ENCODE measurements at places on chromosomes 2 and 18. TPM values are rescaled to one million over a fixed set of nuclear protein-coding genes. Genes with fewer than 3 reads are reported as not detected.

TRPM8 gene
- not detected for total RNA-seq

- no peaks in the 10 kb centered on the region for H3K4me1 ChIP-seq
- H3K27me3 ChIP-seq, result no peaks in the 10 kb centered on the region
- no peak for DNase-seq
- H3K4me3 ChIP-seq, result no peak overlapping the region
- no peaks in the 10 kb centered on the region for H3K36me3 ChIP-seq
- H3K27ac ChIP-seq, result no peak overlapping the region
These were observed 585 bp downstream of the ABCA12 start for GRCh38 chr2:215137741-215138340.

- DNase-seq, result no peak
- peaks cover 74% of the 10 kb centered on the region for H3K36me3 ChIP-seq
- H3K4me3 ChIP-seq, result no peak overlapping the region
- H3K27me3 ChIP-seq, result no peaks in the 10 kb centered on the region
- no peak overlapping the region for H3K27ac ChIP-seq
These were observed 19.2 kb downstream of the CCDC138 start for GRCh38 chr2:108805782-108806181.

CHRNG gene
- not detected for total RNA-seq

- DNase-seq, result peak; percentile 63
- no peak overlapping the region for H3K27ac ChIP-seq
- H3K27me3 ChIP-seq, result no peaks in the 10 kb centered on the region
- H3K4me1 ChIP-seq, result no peaks in the 10 kb centered on the region
- H3K4me3 ChIP-seq, result no peak overlapping the region
These were observed 567.4 kb downstream of the TSN start for GRCh38 chr2:122322815-122323214.

HRH4 gene
- not detected for total RNA-seq

DNA sequence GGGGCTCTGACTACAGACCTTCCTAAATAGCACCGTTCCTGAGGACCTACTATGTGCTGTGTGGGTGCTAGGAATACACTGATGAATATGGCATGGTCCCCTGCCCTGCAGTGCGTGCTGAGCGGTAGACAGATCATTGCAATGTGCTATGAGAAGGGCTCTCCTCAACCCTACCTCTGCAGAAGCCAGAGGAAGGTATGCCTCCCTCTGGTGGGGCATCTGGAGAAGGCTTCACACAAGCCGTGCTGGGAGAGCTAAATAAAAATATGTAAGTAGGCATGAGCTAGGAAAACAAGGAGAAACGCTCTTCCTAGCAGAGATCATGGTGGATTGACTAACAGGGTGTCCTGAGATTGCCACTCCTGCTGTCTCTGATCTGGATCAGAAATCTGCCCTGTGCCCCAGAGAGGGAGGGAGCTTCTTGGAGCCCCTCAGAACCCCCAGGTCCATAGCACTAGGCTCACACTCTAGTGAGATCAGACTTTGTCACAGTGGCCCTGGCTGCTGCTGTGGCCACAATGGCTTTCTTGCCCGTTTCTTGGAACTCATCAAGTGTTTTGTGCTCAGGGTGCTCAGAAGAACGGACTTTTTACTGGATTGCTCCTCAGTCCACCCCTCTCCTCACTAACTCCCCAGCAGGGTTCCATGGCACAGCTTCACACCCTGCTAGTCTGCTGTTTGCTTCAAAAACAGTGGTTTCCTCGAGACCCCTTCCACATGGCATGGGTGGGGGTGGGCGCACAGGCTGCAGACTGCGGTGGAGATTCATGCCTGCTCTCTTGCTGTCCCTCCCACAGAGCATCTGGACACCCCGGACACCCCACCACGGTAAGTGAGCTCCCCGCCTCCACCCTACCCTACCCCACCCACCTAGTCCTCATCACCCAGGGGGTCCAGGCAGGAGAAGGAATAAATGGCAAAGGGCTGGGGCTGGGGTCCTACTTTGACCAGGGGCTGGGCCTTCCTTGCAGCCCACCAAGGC lies 14.2 kb downstream of the SIGLEC15 start:
- H3K36me3 ChIP-seq, result no peaks in the 10 kb centered on the region
- DNase-seq, result peak; percentile 86
- peaks cover 41% of the 10 kb centered on the region for H3K27me3 ChIP-seq
- no peak overlapping the region for H3K27ac ChIP-seq
- no peak overlapping the region for H3K4me3 ChIP-seq

SERPINB13 gene
- not detected for total RNA-seq

- no peaks in the 10 kb centered on the region for H3K27me3 ChIP-seq
- no peak overlapping the region for H3K4me3 ChIP-seq
- no peaks in the 10 kb centered on the region for H3K4me1 ChIP-seq
These were observed 102.4 kb downstream of the CACNB4 start for GRCh38 chr2:151996243-151997003.

DNA sequence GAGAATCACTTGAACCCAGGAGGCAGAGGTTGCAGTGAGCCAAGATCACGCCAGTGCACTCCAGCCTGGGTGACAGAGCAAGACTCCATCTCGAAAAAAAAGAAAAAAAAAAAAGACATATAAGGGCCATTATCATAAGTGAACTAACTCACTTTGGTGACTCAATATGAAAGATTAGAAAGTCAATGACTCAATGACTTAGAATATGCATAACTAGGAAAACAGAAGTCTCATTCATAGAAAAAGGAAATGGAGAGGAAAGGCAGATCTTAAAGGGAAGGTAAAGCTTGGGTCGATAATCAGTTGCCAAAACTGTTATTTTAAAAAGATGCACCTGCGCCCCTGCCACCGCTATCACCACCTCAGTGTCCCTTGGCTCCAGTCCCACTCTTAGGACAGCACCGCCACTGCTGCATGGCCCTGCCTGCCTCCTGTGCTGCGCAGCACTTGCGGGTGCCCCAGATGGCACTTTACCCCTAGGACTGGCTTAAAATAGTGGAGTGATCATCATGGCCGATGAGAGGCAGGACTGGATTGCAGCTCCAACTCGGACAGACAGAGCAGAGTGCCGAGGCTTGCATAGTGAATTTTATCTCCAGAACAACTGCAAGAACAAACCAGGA lies 54.7 kb downstream of the INO80D start:
- H3K4me3 ChIP-seq, result peak overlapping the region; percentile 66
- no peak overlapping the region for H3K27ac ChIP-seq
- DNase-seq, result no peak
- H3K27me3 ChIP-seq, result no peaks in the 10 kb centered on the region
- peaks cover 63% of the 10 kb centered on the region for H3K36me3 ChIP-seq

- H3K4me3 ChIP-seq, result no peak overlapping the region
- peaks cover 8% of the 10 kb centered on the region for H3K4me1 ChIP-seq
- H3K36me3 ChIP-seq, result no peaks in the 10 kb centered on the region
- DNase-seq, result no peak
These were observed 505.5 kb upstream of the FAM98A start for GRCh38 chr2:34104601-34105000.

DNA sequence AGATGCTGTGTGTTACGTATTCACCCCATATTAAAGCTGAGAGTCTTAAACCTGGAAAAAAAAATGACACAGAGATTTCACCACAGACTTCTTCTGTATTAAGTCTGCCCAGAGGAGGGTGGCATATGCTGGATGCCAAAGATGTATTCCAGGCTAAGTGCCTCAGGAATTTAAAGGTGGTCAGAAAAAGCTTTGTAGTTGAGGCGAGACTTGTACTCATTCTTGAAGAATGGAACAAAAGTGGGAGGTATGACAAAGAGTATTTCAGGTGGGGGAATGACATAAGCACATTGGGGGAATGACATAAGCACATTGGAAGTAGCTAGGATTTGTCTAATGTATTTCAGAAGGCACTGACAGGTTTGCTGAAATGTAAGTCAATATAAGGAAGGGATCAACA lies 98.6 kb downstream of the BABAM2 start:
- H3K27ac ChIP-seq, result no peak overlapping the region
- H3K4me3 ChIP-seq, result no peak overlapping the region
- no peaks in the 10 kb centered on the region for H3K27me3 ChIP-seq
- no peak for DNase-seq
- H3K4me1 ChIP-seq, result no peaks in the 10 kb centered on the region

GRCh38 chr18:9135081-9135911 lies 1.3 kb upstream of the ANKRD12 start:
- H3K27me3 ChIP-seq, result no peaks in the 10 kb centered on the region
- peaks cover 34% of the 10 kb centered on the region for H3K36me3 ChIP-seq
- peak overlapping the region; percentile 84 for H3K4me3 ChIP-seq
- no peak overlapping the region for H3K27ac ChIP-seq
- peaks cover 3% of the 10 kb centered on the region for H3K4me1 ChIP-seq

- H3K4me3 ChIP-seq, result no peak overlapping the region
- no peaks in the 10 kb centered on the region for H3K27me3 ChIP-seq
- no peak for DNase-seq
- H3K36me3 ChIP-seq, result peaks cover 29% of the 10 kb centered on the region
These were observed 17.2 kb downstream of the INSIG2 start for GRCh38 chr2:118105497-118105896.

DNA sequence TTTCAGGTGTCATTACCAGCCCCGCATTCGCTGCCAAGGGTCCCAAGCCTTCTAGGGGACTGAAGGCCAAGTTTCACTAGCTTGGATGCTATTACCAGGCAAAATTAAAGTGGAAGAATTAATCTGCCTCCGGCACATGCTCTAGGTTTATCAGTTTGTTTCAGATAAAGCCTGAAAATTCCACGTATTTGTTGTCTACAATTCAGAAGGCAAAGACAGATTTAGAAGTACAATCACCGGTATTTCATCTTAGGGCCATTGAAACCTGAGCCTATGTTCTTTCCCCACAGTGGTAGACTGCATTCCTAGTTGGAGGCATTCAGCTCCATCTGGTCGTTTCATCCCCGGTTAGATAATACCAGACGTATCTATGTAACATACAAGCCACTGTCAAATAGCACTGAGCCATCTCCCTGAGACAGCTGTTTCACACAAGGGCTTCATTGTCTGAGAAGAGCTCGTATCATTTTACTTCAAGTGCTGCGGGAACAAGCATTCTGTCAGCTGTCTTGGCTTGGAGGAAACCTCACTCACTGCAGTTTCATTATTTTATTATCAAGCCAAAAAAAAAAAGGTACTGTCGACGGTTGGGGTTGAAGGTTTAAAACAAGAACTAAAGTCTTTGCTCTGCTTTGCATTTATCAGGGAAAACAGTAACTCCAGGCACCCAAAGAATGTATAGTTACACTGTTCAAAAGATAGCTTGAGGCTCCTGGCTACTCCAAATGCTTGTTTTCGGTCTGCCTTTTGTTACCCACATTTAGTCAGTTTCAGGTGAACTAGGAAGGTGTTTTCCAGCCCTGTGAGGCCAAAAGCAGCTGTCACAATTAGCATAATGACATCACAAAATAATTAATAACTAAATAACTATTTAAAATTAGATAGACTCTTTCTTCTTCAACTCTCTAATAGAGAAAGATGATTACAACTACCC lies 76.7 kb downstream of the TGIF1 start:
- H3K4me3 ChIP-seq, result no peak overlapping the region
- H3K27me3 ChIP-seq, result no peaks in the 10 kb centered on the region
- peaks cover 7% of the 10 kb centered on the region for H3K36me3 ChIP-seq
- DNase-seq, result no peak

GRCh38 chr18:34734056-34734455 lies 24.0 kb downstream of the DTNA start:
- no peak overlapping the region for H3K27ac ChIP-seq
- H3K4me1 ChIP-seq, result peaks cover 7% of the 10 kb centered on the region
- H3K4me3 ChIP-seq, result no peak overlapping the region
- no peak for DNase-seq
- no peaks in the 10 kb centered on the region for H3K27me3 ChIP-seq

DNA sequence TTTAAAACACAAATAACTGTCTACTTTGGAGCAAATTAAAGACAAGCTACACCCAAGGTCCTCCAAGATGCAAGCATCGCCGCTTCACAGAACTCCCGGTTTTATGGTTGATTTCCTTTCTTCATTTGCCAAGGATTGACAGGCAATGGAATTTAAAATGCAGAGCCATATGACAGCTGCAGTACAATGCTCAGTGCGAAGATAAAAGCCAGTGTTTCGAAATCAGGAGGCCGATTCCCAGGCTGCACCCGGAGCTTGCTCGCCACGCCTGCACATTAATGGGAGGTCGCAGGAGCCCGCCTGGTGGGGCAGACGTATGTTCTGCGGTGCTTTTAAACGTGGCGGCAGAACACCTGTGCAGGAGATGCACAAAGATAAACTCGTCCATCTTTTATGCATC lies 727.6 kb upstream of the SOX11 start:
- peak overlapping the region; percentile 71 for H3K27ac ChIP-seq
- no peak for DNase-seq
- H3K36me3 ChIP-seq, result no peaks in the 10 kb centered on the region
- H3K4me3 ChIP-seq, result no peak overlapping the region

DNA sequence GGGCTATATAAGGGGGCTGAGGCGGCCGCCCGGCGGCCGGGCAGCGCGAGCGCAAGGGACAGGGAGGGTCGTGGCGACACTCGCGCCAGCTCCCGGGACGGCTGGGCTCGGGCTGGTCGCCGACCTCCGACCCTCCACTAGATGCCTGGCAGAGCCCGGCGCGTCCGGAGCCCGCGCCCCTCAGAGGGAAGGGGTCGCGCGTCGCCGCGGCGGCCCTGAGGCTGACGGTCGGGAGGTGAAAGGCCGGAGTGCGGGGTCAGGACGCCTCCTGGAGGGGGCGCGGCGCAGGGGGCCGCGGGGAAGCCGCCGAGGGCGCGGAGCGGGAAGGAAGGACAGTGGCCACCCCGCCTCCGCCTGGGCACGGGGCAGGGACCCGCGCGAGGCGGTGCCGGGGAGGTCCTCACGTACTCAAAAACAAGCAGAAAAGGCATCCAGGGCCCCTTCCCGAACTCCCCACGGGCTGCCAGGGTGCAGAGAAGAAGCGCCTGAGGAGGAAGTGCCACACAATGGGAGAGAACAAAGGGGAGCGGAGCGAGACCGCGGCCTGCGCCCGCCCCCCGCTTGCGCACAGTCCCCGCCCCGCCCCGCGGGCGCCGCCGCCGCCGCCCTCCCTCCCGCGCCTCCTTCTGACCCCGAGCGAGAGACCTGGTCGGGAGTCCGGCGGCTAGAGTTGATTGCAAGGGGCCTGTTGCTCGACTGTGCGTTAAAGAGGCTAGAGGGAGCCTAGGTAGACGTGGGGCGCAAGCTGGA lies 776 bp upstream of the KLF7 start:
- DNase-seq, result peak; percentile 93
- no peaks in the 10 kb centered on the region for H3K27me3 ChIP-seq
- peak overlapping the region; percentile 100 for H3K27ac ChIP-seq
- H3K36me3 ChIP-seq, result no peaks in the 10 kb centered on the region
- H3K4me3 ChIP-seq, result peak overlapping the region; percentile 85

DNA sequence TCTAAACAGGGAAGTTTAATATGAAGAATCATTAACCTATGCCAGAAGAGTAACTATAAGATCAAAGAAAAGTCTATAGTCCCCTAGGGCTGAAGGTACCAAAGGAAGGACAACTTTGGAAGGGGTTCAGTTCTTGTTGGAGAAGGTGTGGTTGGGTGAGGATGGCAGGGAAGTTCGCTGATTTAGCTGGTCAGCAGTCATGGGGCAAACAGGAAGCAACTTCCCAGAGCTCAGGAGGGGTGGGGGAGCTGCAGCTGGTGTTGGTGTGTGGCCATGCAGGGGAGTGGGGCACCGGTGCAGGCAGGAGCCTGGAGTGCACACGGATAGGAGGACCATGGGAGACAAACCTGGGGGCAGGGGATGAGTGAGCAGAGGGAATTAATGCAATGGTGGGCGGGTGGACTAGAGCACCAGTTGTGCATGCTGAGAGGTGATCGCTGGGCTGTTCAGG lies 34.0 kb downstream of the FHOD3 start:
- DNase-seq, result peak; percentile 20
- H3K4me3 ChIP-seq, result no peak overlapping the region
- no peaks in the 10 kb centered on the region for H3K4me1 ChIP-seq
- no peak overlapping the region for H3K27ac ChIP-seq
- H3K36me3 ChIP-seq, result no peaks in the 10 kb centered on the region

- H3K4me1 ChIP-seq, result no peaks in the 10 kb centered on the region
- no peak overlapping the region for H3K4me3 ChIP-seq
- H3K36me3 ChIP-seq, result peaks cover 28% of the 10 kb centered on the region
- H3K27ac ChIP-seq, result no peak overlapping the region
These were observed 91.5 kb downstream of the ARHGEF33 start for GRCh38 chr2:38981003-38981669.

All from endodermal cell (in vitro differentiated cells).